ENCODE measurements at places on chromosomes 12 and 14. TPM values are rescaled to one million over a fixed set of nuclear protein-coding genes. Genes with fewer than 3 reads are reported as not detected.

The DTX1 gene
- polyA plus RNA-seq = 73.3 TPM

The KLHL33 gene
- polyA plus RNA-seq = 0.46 TPM

The GLT1D1 gene
- 24.0 TPM for polyA plus RNA-seq

The C3AR1 gene
- 3.8 TPM for polyA plus RNA-seq

The SYT1 gene
- polyA plus RNA-seq = 95.2 TPM

The CCER1 gene
- polyA plus RNA-seq = not detected

The NGB gene
- polyA plus RNA-seq = 15.6 TPM

The REP15 gene
- polyA plus RNA-seq = 1.8 TPM

The PAN2 gene
- polyA plus RNA-seq = 55.0 TPM

The DBX2 gene
- polyA plus RNA-seq = 15.6 TPM
